ENCODE measurements at places on chromosomes 5 and 9.

DNA sequence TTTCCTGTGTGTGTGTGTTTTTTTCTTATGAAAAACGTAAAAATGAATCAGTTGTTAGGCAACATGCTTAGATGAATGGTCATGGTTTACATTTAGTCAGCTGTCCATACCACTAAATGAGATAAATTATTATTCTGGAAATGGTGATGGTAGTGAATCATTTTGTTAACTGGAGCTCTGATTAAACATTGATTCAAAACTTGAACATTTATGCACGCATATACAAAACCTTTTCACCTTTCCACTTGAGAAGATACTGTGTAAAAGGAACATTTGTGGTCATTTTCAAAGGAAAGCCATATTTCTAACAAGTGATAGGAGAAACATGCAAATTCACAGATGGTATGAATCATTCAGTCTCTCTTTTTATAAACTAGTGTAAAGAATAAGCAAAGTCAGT, 162.0 kb downstream of the SLC25A46 start:
- no peak for DNase-seq

DNA sequence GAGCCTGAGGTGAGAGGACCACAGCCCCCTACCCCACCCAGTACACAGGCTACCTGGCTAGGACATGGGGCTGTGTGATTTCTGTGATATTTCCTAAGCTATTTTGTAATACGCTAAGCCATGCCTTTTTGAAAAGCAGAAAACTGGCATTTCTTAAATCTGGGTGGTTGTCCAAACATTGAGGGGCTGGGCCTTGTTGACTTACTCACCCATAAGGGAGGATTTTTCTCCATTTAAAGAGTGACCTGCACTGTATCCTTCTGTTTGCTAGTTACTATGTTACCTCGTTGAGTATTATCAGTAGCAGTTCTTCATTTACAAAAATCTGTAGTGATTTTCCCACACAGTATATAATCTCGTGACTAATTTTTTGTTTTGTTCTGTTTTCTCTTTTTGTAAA, 117.5 kb upstream of the OTULINL start:
- no peak for DNase-seq

DNA sequence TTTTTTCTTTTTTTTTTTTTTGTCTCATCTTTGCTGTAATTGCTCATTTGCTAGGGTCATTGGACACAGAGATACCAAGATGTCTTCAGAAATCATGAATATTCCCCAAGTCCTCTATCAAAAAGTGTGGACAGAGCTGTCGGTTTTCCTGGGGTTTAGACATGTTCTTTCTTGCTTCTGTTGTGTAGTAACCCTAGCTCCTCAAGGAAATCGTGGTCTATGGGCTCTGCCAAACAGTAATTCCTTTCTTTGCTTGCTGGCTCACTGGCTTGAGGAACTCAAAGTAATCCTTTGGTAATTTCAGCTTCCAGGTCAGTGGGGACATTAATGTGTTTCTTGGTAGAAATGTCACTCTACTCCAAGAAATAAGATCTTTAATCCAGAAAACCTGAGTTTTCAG, 101.7 kb downstream of the TMC1 start:
- no peak for DNase-seq

- no peak for DNase-seq
Measured at GRCh38 chr5:154753792-154754191, 1.4 kb upstream of the LARP1 start.

- no peak for DNase-seq
Measured at GRCh38 chr5:134608555-134608954, 24.1 kb downstream of the SAR1B start.

- no peak for DNase-seq
Measured at GRCh38 chr5:98982880-98983279, 54.1 kb upstream of the CHD1 start.

DNA sequence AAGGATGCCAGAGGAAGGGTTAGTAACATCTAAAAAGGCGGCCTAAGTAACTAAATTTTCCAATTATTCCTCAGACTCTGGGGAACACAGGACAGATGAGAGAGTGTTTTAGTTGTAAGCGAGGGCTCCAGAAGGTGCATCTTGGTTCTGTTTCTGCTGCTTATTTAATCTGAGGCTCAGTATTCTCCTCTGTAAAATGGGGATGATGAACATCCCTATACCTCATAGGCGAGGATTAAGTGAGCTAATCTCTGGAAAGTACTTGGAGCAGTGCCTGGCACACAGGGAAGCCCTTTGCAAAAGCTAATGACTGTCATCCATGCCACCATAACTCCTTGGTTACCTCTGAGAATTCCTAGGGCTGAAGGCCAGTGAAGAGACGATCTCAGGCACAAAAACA, 59.0 kb downstream of the SHB start:
- DNase-seq = no peak

GRCh38 chr5:100757618-100758017, 145.5 kb downstream of the ST8SIA4 start:
- no peak for DNase-seq

- no peak for DNase-seq
Measured at GRCh38 chr5:115267617-115268016, 4.9 kb upstream of the PGGT1B start.

- DNase-seq = no peak
Measured at GRCh38 chr9:77595426-77596095, 52.6 kb downstream of the GNA14 start.

DNA sequence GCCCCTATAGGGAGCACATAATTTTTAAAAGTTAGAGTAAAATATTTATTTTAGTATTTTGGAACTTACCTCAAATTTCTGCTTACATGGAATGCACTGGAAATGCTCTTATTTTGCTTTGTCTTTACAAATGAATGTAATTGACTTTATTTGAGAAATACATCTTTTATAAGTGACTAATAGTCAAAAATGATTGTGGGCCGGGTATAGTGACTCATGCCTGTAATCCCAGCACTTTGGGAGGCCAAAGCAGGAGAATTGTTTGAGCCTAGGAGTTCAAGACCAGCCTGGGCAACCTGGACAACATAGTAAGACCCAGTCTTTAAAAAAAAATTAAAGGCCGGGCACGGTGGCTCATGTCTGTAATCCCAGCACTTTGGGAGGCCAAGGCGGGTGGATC, 5.8 kb downstream of the HMGCR start:
- DNase-seq = no peak

DNA sequence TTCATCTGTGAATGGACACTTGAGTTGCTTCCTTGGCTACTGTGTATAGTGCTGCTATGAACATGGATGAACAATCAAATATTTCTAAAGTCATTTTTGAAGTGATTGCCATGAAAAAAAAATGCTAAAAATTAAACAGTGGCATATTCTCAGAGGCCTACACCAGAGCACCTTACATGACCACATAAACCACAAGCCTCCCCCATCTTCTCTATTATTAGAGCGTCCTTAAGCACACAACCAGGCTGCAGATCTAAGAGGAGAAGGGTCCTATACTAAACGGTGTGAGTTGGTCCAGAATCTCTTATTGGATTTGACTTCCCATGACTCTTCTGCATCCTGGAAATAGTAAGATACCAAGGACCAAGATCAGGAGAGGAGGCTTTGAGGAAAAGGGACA, 34.3 kb downstream of the PCA3 start:
- no peak for DNase-seq

DNA sequence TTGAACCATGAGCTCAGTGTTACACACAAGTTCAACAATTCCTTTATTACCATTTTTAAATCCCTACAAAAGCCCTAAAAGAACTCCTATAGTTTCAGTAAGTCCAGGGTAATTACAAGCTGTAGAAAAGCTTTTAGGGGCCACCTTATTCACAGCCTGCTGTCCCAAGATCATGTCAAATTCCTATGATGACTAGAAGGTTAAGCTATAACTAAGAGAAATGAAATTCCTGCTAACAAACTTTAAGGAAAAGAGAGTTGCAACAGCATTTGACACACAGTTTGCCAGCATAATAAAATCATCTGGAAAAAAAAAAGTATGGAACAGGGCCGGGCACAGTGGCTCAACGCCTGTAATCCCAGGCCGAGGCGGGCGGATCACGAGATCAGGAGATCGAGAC, 31.5 kb downstream of the TMEM245 start:
- no peak for DNase-seq

- no peak for DNase-seq
Measured at GRCh38 chr5:150723845-150724244, 23.0 kb upstream of the RBM22 start.

DNA sequence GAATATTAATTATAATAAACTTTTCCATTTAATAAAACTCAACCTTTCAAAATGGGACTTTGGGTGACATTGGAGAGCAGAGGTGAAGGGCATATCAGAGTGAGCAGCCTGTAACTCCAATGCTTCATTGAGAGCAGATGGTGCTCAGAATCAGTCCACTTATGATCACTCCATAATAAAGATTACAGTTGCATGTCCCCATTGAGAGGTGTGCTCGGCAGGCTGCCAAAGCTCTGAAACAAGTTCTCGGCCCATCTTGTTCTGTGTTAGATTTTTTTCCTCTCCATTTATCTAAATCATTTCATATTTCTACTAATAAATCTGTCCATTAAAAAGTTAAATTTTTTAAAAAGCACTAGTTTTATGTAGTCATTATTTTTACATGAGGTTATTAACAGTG, 1786.4 kb upstream of the WWC1 start:
- DNase-seq = no peak

DNA sequence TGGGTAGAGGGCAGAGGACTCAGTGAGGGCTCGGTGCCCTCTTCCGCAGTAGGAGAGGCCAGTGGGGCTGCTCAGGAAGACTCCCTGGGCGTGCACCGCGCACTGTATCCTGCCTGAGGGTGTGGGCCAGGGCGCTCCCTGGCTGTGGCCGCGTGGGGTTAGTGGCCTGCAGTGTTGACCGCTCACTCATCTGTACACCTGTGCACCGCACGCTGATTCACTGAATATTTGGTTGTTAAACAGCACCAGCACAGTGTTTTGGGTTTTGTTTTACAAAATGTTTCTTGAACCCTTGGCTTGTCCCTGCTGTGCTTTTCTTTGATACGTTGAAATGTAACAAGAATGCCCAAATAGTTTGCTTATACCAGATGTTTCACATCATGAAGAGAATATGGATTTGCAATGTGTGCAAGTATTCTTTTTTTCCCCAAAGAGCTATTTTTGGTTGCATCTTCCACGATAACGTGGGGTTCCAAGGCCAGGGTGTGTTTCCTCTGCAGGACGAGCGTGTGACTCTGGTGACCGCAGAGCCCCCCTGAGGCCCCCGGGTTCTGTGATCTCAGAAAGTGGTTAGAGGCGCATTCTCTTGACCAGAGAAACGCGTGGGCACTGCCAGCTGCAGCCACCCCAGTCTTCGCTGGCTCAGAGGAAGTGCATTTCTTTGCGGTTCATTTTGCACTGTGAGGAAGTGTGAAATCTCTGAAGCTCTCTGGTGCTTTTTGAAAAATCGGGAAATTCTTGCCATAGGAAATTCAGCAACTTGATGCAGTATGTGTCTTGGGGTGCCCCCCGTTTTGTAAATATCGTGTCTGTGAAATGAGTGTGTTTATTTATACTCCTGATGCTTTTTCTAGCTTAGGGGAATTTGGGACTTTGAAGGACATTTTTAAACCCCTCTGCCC, 46.9 kb downstream of the AHRR start:
- no peak for DNase-seq

DNA sequence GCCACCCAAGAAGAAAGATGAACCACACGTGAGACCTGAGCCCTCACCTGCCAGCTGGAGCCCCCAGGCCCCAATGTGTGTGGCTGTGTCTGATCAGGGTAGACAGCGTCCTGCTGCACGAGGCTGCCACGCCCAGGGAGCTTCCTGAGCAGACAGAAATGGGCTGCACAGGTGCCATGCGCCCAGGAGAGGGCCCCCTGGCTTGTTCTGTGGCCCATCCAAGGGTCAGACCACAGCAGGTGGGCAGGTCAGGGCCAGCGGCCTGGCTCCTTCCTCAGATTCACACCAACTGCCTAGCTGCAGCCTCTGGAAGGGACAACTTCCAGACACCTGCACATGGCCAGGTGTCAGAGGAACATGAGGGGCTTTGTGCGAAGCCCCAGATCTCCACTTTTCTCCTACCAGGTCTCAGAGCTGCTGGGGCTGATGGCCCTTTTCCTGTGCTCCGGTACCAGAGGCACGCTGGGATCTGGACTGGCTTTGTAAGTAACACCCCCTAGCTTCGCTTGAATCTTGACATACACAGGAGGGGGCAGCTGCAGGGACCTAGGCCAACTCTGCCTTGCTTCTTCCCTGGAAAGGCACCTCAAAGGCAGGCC, 10.8 kb downstream of the SARDH start:
- no peak for DNase-seq

DNA sequence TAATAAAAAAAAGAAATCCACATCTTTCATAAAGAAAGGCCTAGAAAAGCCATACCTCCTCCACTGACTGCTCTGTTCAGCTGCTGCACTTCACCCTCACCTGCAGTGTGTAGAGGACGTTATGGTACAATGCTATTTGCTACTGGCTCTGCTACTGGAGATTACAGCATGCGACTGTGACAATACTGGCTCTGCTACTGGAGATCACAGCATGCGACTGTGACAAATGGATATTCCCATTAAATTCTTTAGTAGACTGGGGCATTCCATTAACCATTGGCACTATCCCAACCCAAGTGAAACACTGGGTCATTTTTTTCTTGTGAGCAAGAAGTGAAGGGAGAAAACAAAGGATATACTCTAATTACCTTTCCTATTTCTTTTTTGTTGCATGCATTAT, 1063.5 kb upstream of the DMAC1 start:
- DNase-seq = no peak

- DNase-seq = no peak
Measured at GRCh38 chr5:180644825-180645273, 4.6 kb downstream of the FLT4 start.

GRCh38 chr5:118888556-118888955, 99.8 kb downstream of the DTWD2 start:
- DNase-seq = no peak

GRCh38 chr9:96187151-96187555, 114.8 kb downstream of the HSD17B3 start:
- DNase-seq = no peak

DNA sequence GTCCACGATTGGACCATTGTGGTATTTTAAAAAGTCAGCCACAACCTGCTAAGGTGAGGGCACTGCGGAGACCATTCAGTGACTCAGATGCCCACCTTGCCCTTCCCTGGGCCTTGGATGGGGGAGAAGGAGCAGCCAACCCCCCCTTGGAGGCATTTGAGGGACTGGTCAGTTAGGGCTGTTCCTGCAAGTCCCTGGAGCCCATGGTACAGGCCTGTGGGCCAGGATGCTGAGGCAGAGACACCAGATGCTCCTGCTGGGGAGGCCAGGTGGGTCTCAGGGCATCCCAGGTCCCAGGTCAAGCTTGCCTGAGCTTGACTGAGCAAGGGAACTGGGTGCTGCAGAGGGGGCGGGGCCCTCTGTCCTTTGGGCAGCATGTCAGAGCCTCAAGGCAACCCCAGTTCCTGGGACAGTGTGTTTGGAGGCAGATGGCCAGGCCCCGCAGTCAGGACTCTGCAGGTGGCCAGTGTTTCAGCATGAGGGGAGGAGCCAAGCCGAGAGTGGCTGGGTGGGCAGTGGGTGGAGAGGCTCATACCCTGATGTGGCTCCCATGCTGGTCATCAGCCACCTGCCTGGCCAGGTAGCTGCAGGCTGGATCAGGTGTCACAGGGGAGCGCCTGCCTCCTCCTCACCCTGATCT, 27.5 kb downstream of the SLC6A3 start:
- DNase-seq = no peak
